ENCODE measurements at places on chromosomes 12 and 14.

DNA sequence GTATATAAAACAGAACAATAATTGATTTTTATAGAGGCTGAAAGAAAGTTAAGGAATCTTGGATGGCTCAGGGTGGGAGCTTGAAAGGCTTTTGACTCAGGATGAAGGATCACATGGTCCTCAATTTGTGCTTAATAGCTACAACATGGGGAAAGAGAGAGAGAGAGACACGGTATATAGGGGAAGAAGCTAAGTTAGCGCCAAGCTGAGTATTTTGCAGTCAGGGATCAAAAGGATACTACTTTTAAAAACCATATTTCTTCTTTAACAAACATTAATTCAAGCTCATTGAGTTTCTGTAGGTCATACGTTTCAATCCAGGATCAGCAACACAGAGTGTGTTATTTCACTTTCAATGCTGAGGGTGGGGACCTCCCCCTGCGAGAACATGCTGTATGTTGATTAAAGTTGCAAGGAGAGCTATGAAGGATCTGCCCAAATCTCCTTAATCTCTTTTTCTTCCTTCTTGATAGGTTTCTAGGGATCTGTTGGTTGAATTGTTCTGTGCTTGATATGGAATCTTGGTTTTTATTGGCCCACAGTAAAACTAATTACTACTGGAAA, 133.1 kb upstream of the NUDT4 start:
- DNase-seq: no peak

DNA sequence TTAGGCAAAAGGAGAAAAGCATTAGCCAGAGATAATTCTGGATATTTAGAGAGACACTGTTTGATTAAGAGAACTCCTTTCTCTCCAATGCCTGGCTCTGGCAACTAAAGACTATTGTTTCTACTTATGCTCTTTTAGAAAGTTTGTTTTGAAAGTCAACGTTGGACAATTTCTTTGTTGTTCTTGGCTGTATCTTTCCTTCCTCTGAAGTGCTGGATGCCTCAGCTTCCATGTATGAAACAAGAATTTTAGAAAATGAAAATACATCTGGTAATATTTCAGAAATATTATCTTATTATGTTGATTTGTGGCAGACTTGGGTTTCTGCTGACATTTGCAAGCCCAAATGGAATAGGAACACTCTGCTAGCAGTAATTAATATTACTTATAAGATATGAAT, 382.6 kb downstream of the SNAPC1 start:
- no peak for DNase-seq

DNA sequence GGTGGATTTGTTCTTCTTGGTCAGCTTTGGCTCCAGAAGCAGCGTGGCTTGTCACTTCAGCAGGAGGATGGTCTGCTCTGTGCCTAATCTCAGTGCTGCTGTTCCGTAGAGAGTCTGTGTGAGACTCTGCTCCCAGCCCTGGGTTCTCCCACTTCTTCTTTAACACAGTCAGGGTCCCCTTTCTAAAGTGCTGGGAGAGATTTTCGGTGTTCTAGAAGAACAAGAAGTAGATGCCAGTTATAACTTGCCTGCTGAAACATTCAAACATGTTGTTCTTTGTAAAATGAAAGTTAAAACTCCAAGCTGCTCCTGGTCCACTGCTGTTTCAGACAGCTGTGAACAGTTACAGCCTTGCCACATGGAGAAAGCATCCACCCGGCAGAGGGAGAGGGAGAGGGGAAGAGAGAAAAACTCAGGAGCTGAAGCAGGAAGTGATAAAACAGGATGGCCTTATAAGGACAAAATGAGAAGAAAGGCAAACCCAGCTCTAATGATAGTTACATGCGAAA, 55.2 kb upstream of the CERS5 start:
- no peak for DNase-seq

DNA sequence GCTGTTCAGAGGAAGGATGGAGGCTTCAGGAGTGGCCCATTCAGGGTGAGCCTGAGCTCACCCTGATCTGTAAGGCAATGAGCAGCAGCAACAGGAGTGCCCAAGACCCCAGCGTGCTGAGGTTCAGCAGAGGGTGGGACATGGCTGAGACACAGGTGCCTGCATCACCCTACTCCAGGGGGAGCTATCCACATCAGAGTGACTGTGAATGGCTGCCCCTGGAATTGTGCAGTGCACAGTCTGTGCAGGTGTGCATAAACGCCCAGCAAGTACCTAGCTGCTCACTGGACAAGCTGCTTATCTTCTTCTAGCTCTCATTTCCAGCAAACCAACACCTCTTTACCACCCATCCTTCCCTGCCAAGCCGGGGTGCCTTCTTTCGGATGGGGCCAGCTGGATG, 140.6 kb upstream of the PRMT8 start:
- DNase-seq: no peak

- DNase-seq: no peak
These were observed 180.9 kb upstream of the SFSWAP start for GRCh38 chr12:131530041-131530332.

DNA sequence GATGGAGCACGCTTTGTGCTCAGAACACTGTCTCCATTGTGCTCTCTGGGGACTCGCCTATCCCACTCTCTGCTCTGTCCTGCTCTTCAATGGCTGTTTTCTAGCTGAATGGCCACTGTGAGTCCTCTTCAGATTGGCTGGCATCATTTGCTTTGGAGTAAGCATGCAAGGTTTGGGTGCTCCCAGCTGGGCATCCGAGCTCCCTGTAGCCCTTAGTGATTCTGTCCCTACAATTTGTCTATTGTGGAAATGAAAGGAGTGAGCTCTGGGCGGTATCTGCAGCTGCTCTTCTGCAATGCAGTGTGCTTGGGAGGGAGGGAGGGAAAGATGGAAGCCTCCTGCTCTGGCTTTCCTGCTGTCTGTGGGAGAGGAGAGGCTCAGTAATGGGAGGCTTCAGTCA, 84.8 kb downstream of the SMOC1 start:
- DNase-seq: no peak

DNA sequence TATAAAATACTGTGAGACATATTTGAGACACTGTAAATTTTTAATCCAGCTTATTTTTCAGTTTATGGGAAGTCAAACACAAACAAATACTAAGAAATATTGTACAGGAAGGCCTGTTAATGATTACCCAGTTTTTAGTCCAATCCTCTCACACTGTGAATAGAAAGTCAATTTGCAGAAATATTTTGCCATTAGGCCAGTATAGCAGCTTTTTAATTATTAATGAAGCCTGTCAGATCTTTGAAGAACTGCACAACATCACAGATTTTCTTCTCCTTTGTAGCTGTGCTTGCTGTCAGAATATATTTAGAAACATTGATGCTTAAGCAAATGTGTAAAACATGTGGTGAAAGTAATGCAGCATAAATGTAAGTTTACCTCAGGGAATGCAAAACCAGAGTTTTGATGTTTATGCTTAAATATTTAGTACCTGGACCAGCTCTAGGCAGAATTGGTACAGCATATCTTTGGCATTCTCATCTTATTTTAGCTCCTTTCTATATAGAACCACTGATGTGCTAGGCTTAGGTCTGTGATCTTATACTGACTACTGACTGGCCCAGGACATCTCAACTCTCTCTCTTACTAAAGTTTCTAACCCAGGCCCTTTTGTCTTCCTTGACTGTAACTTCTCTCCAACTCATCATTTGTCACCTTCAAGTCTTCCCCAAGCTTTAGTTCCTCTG, 230.8 kb upstream of the NAV3 start:
- DNase-seq: no peak

DNA sequence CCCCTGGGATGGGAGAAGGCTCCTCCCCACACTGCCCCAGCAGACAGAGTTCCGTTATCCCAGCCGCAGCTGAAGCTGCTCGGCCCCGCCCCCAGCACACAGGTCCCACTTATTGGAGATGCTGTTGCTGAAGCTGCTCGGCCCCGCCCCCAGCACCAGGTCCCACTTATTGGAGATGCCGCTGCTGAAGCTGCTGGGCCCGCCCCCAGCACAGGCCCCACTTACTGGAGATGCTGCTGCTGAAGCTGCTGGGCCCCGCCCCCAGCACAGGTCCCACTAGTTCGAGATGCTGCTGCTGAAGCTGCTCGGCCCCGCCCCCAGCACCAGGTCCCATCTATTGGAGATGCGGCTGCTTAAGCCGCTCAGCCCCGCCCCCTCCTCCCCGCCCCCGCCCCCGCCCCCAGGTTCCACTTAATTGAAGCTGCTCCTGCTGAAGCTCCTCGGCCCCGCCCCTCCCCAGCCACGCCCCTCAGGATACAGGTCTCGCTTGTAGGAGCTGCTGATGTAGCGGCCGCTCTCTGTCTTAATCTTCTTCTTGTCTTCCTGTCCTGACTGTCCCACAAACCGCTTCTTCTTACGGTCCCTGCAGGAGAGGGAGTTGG, 12.0 kb downstream of the CFAP73 start:
- no peak for DNase-seq

- DNase-seq: no peak
These were observed 1.2 kb downstream of the KHNYN start for GRCh38 chr14:24430682-24431568.

GRCh38 chr12:103182299-103182698, 224.8 kb downstream of the ASCL1 start:
- no peak for DNase-seq

GRCh38 chr14:34568803-34569202, 29.3 kb upstream of the EAPP start:
- DNase-seq: no peak

- DNase-seq: no peak
These were observed 65.7 kb downstream of the DAD1 start for GRCh38 chr14:22523283-22523682.

- DNase-seq: no peak
These were observed 70.6 kb upstream of the PAWR start for GRCh38 chr12:79761341-79761740.

- DNase-seq: no peak
These were observed 91.6 kb downstream of the EGLN3 start for GRCh38 chr14:33859306-33859705.

GRCh38 chr12:29768372-29768771, 15.4 kb downstream of the TMTC1 start:
- DNase-seq: no peak

DNA sequence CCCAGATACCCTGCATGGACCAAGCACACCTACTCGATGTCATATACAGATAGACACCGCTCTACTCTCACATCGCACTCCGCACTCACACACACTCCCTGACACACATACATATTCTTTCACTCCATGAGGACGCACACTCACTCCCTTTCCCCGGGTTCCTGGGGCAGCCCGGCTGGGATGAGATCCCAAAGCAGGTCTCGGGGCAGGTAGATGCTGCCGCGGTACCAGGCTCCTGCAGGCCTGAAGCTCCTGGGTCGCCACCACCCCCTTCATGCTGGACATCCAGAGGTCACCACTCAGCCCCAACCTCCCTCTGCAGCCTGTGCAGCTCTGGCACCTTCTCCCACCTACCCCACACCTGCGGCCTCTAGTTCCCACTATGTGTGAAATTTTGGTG, 2.3 kb downstream of the C1QL4 start:
- no peak for DNase-seq

GRCh38 chr12:113812411-113813228, 153.5 kb downstream of the RBM19 start:
- no peak for DNase-seq

DNA sequence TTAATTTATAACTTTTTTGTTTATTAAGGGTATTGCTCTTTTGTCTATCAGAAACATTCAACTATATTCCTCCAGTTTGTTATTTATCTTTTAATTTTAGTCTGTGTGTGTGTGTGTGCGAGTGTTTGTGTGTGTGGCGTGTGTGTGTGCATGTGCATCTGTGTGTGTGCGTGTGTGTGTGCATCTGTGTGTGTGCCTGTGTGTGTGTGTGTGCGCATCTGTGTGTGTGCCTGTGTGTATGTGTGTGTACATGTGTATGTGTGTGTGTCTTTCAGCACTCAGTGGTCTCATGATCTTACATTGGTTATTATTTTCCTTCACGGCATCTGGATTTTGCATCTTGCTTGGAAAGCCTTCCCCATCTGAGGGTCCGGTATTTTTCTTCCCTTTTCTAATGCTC, 281.1 kb upstream of the RTL1 start:
- no peak for DNase-seq

- no peak for DNase-seq
These were observed 103.6 kb upstream of the ESRRB start for GRCh38 chr14:76272349-76272748.

DNA sequence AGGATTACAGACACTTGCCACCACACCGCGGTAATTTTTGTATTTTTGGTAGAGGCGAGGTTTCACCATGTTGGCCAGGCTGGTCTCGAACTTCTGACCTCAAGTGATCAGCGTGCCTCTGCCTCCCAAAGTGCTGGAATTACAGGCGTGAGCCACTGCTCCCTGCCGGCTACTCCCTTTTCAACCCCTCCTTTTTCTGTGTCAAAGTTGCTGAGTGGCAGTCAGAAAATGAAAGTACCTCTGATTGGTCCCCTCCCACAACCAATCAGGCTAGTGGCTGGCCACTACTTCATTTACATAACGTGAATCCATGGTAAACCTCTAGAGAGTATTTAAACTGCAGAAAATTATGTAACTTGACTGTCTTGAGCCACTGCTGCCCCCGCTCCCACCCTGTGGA, 5.9 kb downstream of the RESF1 start:
- no peak for DNase-seq

GRCh38 chr12:102958073-102958829, 777 bp downstream of the ASCL1 start:
- no peak for DNase-seq

GRCh38 chr12:88897723-88898122, 317.5 kb upstream of the KITLG start:
- DNase-seq: no peak

GRCh38 chr12:132197581-132198354, 53.5 kb downstream of the NOC4L start:
- no peak for DNase-seq

- no peak for DNase-seq
These were observed 389.1 kb downstream of the GRIN2B start for GRCh38 chr12:13592063-13592942.

DNA sequence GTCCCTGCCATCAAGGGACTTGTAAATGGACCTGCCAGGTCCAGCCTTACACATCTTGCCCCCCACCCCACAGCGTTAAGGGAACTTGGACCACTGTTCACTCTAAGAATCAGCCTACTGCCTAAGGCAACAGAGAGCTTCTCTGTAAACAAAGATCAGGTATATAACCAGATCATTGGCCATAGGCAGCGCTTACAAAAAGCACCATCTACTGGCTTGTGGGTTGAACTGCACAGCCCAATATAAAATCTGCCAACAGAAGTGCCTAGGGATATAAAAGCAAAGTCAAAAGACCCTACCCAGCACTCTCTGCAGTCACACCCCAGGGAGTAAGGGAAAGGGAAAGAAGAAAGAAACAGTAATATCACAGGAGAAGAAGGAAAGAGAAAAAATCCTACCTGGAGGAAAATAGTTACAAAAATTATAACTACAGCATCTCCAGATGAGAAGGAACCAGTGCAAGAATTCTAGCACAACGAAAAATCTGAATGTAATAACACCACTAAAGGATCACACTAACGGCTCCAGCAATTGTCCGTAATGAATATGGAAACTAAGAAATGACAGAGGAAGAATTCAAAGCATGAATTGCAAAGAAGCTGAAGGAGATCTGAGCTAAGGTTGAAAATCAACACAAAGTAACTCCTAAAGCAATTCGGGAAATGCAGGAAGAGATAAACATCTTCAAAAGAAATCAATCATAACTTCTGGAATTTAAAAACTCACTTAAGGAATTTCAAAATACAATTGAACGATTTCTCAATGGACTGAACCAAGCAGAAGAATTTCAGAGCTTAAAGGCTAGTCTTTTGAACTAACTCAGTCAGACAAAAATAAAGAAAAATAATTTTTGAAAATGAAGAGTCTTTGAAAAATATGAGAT, 95.2 kb upstream of the PCED1B start:
- DNase-seq: peak; percentile 26

- no peak for DNase-seq
These were observed 497.7 kb downstream of the FUT8 start for GRCh38 chr14:65910108-65910786.

- DNase-seq: no peak
These were observed 19.4 kb downstream of the SETD1B start for GRCh38 chr12:121823101-121823726.
